ENCODE measurements at places on chromosomes 12 and 14.

DNA sequence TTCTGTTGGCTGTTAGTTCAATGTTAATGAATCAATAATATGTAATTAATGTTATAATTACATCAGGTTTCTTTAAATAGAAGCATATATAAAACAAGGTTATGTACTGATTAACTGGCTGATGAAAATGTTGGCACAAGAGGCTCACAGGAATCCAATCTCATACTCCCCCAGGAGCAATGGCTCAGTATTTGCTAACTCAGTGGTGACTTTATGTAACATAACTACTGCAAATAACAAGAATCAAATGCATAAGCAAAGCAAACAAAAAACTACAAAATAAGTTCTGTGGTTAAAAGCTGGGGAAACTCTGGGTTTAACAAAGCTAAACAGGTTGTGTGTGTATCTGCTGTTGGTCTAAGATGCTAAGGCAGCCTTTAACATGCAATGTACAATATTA is 27.7 kb upstream of the BBS10 start:
- DNase-seq, result no peak

DNA sequence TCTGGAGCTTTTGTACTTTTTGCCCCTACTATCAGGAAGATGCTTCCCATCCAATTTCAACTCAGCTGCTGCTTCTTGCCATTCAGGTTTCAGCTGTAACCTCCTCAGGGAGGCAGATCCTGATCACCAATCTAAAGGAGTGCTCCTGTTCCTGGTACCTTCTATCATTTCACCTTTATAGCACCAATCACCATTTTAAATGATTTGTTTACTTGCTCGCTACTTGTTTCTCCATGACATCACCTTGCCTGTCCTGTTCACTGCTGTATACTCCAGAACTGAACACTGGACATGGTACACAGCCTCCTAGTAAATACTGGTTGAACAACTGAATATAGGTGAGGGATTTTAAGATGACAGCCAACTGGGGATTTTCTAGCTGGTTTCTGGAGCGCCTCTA is 287.2 kb upstream of the DIO2 start:
- DNase-seq, result no peak

DNA sequence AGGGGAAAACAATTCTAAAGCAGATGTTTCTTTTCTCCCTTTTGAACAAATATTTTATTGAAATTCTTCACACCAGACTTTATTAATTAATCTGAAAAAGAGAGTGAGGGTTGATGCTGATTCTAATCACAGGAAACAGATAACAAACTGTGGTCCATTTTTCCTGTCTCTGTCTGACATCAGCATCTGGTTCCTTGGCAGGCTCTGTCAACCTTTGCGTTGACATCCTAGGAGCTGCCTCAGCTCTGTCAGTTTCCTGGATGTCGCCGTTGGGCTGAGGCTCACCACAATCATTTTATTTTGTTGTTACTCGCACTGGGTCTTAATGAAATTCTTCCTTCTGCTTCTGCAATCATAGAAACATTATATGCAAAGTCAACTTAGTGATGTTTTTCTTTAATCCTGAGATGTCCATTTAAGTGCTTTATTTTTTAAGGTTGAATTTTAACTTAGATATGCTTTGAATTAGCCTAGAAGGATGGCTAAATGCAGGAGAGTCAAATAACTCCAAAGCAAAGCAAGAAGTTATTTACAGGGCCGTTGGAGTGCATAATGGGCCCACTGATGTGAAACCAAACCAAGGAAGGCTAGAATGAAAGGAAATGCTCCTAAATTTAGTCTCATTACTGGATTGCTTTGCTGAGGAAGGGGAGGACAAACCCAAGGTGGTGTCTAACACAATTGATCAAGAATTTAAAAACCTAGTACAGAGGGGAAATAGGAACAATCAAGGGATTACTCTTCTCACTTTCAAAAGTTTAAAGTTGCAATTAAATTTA is 542.4 kb downstream of the FLRT2 start:
- DNase-seq, result no peak

GRCh38 chr12:124913474-124914391 is 717 bp downstream of the UBC start:
- no peak for DNase-seq

DNA sequence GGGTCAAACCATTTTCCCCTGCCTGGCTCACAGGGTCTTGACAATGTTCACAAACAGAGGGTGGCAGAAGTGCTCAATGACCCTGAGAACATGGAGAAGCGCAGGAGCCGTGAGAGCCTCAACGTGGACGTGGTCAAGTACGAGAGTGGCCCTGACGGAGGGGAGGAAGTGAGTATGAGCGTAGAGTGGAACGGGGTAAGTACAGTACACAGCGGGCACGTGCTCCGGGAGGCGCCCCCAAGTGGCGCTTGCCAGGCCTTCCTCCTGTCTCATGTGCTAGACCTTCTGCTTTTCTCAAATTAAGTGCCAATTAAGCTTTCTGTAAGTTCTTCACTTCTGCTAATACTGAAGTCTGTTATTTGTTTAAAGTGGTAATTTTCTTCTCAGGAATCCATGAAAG is 35.9 kb downstream of the XRCC3 start:
- no peak for DNase-seq

- no peak for DNase-seq
These were observed 174.1 kb upstream of the PDZRN4 start for GRCh38 chr12:41013881-41014642.
